Mesenchymal stem cell (in vitro differentiated cells and primary cell): ENCODE measurements at places on chromosomes 16 and 17.
A peak's percentile ranks its signal among the peaks of the same experiment; 100 is the strongest.

GRCh38 chr16:12406926-12407690, 396.6 kb downstream of the CPPED1 start:
- peak; percentile 48 for DNase-seq

GRCh38 chr17:41421116-41421515, 3.3 kb downstream of the KRT37 start:
- peak; percentile 75 for DNase-seq

GRCh38 chr17:17708816-17709215, 27.6 kb downstream of the RAI1 start:
- no peak for DNase-seq

DNA sequence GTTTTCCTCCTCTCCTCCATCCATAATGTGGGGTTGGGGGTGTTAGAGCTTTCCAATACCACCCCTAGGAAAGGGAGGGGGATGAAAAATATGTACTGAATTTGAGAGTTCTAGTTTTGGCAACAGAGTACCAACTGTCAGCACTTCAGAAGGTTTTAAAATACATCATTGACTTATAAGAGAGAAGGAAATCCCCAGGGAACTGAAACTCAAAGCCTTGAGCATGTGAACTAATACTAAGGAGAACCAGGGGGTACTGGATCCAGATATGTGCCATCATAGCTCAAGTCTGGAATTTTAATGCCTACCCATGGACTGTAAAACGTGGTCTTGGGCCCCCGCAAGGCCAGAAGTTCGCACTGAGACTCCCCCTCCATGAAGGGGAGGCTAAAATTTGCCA, 15.8 kb downstream of the CACNG5 start:
- DNase-seq: no peak

- no peak for DNase-seq
These were observed 32.0 kb downstream of the MRTFB start for GRCh38 chr16:14102925-14103720.

DNA sequence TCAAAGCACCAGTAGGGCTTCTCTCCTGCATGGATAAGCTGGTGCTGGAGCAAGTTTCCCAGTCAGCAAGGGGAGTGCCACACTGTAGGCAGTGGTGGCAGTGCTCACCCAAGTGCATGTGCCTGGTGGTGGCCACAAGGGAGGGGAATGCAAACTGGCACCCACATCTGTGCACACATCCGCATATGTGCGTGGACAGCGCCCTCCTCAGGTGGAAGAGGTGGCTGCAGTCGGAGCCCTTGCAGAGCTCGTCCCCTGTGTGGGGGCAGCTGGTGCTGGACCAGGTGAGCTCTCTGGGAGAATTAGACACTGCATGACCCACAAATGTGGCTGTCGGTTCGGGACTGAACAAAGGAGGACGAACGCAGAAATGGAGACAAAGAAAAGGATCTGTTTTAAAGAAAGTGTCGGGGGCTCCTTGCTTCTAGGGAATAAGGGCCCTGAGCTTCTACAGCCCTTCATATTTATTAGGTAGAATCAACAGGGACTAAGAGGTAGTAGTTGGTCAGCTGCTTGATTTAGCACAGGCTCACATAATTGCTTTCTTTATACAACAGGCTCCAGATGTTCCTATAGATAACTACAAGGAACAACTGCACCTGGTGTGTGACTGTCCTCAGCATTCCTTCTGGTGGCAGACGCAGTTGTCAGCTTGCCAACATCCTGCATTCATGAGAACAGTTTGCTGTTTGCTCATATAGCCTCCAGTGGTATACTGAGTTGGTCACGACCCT, 5.3 kb upstream of the ZNF689 start:
- DNase-seq: peak; percentile 32

DNA sequence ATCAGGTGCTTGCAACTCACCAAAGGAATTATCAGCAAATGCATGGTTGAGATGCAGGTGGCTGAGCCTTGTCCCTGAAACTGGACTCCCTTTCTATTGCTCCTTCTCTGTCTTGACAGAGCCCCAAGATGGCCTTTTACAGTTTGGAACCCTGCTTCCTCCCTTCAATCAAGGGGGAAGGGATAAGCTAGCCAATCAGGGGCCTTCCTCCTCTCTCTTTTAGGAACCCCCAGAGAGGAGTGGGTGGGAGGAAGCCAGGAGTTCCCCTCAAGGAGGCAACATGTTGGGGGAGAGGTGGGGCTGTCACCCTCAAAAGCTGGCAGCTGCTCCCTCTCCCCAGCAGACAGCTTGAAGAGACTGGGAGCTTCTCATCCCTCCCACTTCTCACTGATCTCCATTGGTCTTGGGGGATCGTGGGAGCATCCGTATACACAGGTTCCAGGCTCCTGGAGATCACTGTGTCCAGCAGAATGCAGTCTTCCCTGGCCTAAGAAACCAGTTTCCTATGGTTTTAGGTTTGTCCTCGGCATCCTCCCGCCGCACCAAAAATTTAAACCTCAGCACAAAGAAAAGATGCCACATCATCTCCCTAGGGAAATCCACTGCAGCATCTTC, 7.2 kb downstream of the RASL10B start:
- no peak for DNase-seq

- DNase-seq: no peak
These were observed 23.7 kb downstream of the PRKAR1A start for GRCh38 chr17:68535922-68536321.

- peak; percentile 82 for DNase-seq
These were observed 9.2 kb downstream of the PIGQ start for GRCh38 chr16:578870-579405.

DNA sequence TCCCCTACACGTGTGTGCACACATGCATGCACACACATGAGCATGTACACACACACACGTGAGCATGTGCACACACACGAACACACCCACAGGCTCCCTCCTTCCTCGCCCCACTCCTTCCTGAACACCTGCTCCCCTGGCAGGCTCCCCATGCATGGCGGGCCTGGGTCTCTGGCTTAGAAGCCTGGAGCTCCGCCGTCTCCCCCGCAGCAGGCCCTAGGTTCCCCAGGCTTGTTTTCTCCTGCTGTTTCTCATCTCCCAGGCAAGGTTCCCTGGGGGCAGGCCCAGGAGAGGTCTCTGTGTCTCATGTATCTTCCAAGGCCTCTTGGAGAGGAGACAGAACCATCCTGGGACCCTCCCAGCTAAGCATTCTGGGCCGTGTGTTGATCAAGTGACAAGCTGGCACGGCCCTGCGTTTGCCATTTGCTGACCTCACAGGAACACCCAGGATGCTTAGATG, 202.3 kb upstream of the CIBAR2 start:
- DNase-seq: no peak

DNA sequence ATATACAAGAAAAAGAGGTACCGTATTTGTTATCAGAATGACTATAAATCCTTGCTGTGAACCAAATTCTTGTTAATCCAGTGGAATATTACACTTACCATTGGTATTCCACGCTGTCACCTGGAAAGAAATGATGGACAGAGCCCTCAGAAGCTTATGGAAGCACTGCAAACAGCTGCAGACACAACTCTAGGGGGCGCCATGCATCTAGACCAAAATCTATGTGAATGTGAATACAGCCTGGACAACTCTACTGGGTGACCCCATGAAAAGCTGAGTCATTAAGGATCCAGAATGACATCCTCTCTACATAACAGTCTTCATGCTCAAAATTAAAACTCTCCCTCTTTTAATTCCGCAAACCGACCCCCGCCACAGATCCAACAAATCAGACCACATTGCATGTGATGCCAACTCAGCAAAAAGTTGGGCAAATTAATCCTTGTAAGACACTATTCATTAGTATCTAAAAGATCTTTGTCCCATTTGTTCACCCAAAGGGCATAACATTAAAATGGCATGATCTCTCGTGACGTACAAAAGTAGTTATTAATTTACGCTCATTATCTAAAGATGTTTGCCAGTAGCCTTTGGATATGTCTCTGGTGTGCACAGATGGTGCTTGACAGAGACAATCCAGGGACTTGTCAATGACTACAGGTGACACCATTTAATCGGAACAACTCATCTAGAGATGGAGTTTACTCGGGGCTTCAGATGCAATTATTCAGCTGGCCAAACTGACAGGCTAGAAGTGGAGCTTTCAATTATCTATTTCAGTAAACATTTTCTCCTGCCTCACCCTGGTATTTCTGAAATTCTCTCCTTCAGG, 552.7 kb upstream of the PSMD7 start:
- no peak for DNase-seq

DNA sequence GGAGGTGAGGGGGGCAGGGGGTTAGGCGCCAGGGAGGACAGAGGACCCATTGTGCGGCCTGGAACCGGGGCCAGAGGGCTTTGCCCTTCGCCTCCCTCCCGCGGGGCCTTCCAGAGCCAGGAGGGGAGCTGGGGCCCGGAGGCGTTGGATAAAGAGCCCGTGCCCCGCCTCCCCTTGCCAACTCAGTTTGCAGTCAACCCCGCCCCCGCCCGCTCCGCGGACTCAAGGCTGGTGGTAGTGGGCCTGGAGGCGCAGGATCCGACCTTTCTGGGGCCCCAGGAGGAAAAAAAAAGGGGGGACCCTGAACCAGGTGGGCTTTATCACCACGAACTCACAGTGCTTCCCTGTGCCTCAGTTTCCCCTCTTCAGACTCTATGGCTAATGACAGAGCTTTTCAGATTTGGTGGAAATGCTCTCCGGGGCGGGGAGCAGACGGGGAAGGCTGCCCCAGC, 2.0 kb upstream of the SPHK1 start:
- no peak for DNase-seq
